ENCODE measurements at places on chromosomes 2 and 18.

- DNase-seq = no peak
Observed at GRCh38 chr2:157540102-157540501, 88.6 kb downstream of the ACVR1C start.

DNA sequence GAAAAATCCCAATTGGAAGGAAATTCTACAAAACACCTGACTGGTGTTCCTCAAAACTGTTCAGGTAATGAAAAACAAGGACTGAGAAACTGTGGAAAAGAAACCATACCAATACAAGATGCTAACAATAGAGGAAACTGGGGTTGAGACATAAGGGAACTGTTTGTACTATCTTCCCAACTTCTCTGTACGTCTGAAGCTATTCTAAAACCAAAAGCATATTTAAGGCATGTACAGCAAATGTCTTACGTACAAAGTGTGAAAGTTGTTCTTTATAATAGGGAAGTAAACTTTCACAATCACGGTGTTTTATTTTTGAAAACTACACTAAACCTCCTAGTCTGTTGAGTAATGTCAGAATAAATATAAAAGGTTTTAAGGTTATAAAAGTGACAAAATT lies 776.1 kb upstream of the RAB6C start:
- no peak for DNase-seq

- DNase-seq = no peak
Observed at GRCh38 chr2:46865181-46865970, 50.2 kb downstream of the MCFD2 start.

GRCh38 chr18:76824145-76824676 lies 1.9 kb downstream of the ZNF236 start:
- DNase-seq = no peak

DNA sequence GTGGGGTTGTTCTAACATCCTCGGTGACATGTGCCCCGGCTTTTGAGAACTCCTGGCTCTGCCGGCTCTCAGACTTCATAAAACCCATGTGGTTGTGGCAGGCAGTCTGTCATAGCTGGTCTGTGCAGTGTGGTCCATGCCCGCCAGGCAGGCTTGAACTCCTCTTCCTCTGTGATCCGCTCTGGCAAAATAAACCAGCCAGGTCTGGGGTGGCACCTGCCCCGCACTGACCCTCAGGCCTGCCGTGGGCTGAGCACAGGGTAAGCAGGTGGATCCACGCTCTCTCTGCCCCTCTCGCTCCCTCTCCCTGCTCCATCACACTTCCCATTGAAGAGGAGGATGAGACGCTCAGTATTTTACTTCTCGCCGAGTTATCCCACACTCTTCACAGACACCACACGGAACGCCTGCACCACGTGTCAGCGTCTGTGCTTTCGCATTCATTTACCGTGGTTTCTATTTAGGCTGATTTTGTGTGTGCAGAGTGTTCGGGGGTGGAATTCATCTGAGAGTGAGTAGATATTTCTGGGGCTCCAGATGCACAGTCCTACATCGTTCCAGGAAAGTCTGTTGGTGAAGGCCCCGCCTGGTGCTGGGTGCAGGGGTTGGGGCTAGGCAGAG lies 56.4 kb downstream of the RTP5 start:
- no peak for DNase-seq

DNA sequence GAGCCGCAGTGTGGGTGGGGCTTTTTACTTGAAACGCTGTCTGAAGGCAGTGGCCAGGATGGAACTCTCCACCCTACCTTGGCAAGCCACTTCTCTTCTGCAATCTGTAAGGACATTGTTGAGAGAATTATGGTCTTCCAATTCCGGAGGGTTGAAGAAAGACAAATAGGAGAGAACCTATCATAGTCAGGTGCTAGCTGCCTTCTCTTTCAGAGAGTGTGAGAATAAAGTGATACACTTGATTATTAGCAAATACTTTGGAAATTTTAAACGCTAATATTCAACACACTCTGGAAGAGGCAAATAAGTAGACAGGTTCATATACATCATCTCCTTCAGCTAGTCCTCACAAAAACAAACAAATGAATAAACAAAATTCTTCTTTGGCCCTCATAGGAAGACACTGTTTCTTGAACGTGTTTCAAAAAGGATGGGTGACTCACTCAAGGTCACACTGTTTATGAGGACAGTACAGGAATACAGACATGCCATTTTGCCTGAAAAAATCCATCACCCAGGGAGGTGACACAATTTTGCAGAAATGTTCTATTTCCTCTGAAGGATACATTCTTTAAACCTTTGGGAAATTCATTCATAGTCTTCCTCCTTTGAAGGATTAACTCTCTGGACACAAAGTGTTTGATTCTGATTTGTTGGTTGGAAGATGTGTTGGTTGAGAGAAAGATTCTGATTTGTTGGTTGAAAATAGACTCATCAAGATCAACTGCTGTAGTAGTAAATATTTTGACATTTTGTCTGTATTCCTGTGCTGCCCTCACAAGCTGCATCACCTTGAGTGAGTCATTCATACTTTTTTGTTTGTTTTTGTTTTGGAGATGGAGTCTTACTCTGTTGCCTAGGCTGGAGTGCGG lies 2.2 kb upstream of the IL1RN start:
- DNase-seq = no peak

DNA sequence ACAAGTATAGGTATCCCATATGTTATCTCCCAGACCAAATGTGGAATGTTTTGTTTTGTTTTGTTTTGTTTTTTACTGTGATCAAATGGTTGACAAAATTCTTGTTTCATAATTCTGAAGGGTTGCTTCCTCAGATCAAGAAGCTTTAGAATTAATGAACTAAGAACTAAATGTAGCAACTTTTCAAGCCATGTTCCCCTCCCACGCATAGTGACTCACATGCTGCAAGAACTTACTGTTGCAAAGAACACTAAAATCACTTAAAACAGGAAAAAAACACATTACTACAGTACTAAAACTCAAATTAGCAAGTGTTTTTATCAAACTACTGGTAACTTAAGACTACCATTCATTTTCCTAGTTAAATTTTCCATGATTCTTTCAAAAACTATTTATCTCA lies 30.6 kb downstream of the HNRNPLL start:
- DNase-seq = peak; percentile 33

- DNase-seq = no peak
Observed at GRCh38 chr2:97750017-97750416, 36.6 kb downstream of the ZAP70 start.

DNA sequence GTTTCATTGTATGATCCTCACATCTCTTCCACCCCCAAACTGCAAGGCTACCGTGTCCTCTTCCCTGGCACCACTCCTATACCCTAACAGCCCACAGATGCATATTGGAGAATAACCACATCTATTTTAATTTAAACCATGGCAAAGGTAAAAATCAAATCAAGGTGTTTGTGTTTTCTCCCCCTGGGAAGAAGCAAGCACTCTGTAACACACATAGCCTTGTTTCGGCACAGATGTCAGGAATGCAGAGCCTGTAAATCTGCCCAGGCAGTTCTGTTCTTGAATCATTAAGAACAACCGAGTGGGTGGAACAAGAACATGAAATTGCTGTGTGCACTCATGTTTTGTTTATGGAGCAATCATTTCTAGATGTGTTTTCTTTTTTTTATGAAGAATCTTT lies 6.8 kb upstream of the COX7A2L start:
- DNase-seq = no peak

- DNase-seq = no peak
Observed at GRCh38 chr2:213001297-213001910, 150.0 kb downstream of the IKZF2 start.
